Urinary bladder (tissue), 4 donors: ENCODE measurements at places on chromosomes 7 and 10. TPM values are rescaled to one million over a fixed set of nuclear protein-coding genes. Genes with fewer than 3 reads are reported as not detected.

- no peak for DNase-seq
Observed at GRCh38 chr10:31599626-31600504, 280.8 kb downstream of the ZEB1 start.

DNA sequence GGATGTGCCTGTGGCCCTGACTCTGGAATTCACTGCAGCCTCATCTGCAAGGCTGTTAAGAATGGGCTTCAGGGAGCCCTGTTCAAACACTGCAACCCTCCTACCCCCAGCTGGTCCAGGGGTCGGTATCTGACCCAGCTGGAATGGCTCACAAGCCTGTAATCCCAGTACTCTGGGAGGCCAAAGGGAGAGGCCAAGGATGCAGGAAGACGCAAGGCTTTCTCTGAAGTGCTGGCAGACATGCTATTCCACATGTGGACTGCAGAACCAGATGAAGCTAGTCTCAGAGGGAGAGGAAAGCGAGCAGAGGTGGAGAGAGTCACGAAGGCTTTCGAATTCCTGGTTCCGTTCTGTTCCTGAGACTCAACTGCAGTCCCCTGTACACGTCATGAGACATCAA lies 45.0 kb downstream of the ESYT2 start:
- no peak for DNase-seq

DNA sequence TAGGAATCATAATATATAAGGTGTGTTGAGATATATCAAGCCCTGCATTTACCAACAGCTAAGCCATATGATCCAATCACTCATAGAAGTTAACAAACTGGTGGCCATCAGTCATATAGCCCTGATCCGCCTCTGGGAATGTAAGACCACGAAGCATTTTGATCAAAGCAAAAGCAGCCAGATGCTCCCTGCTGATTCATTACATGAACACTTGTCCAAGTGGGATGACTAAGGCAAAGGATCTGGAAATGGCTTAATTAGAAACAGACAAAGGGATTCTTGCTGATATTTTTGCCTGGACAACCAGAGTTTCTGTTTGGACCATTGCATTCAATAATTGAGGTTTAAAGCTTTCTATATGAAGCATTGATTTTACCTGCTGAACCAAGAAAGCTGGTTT lies 535.5 kb downstream of the GPAM start:
- DNase-seq, result no peak

- DNase-seq, result no peak
Observed at GRCh38 chr7:55088107-55088506, 69.3 kb downstream of the EGFR start.

GRCh38 chr10:76089556-76090180 lies 658.2 kb downstream of the LRMDA start:
- DNase-seq, result no peak

DNA sequence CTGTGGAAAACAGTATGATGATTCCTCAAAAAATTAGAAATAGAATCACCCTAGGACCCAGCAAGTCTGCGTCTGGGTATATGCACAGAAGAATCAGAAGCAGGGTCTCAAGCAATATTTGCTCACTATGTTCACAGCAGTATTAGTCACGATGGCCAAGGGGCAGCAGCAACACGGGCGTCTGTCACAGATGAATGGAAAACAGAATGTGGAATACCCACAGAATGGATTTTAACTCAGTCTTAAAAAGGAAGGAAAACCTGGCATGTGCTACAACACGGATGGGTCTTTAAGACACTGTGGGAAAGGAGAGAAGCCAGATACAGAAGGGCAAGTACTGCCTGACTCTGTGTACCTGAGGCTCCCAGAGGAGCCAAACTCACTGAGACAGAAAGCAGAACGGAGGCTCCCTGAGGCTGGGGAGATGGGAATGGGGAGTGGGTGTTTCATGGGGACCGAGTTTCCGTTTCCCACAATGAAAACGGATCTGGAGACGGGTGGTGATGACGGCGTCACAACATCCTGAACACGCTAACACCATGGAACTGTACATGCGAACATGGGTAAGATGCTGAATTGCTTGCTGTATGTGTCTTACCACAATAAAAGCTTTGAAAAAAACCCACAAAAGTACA lies 36.7 kb upstream of the INPP5A start:
- DNase-seq, result no peak

GRCh38 chr7:128122576-128123290 lies 91.5 kb upstream of the LRRC4 start:
- no peak for DNase-seq

GRCh38 chr10:30045961-30046360 lies 13.4 kb downstream of the JCAD start:
- DNase-seq, result no peak

DNA sequence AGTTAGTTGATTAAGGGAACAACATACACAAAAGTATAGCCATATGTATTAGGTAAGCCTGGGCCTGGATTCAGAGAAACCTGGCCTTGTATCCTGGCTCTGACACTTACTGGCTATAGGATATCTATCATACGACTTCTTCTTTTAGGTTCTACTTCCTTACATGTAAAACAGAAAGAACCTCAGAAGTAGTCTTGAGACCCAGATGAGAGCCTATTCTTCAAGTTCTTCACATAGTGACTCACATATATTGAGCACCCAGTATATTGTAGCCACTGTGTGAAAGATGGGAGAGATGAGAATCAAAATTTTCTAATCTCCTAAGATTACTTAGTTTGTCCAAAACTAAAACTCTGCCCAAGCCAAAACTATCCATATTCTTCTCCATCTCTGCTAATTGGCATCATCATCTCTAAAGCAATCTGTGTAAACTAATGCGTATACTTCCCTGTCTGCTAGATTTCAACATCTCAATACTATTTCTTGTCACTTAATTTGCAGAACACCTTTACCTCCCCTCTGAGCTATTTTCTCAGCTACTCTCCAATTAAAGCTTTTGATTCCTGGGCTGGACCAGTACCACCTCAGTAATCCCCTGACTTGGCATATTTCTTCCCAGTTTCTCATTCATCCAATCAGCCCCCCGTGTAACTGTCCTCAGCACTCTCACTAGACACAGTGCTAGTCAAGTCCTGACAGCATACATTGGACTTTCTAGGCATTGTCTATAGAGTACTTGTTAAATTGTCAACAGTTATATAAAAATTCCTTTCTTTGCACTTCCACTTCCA lies 53.5 kb upstream of the MET start:
- DNase-seq, result no peak

DNA sequence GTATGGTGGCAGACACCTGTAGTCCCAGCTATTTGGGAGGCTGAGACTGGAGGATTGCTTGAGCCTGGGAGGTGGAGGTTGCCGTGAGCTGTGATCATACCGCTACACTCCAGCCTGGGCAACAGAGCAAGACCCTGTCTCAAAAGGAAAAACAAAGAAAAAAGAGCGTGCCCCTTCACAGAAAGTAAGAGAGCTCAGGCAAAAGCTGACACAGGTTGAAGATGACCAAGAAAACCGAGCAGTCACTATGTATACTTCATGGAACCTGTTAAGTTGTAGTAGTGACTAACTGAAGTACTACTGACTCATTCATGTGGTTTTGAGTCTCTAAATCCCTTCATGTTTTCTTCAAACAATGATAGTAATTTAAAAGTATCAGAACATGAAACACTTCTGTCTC lies 1.2 kb upstream of the PRRT4 start:
- DNase-seq, result no peak

DNA sequence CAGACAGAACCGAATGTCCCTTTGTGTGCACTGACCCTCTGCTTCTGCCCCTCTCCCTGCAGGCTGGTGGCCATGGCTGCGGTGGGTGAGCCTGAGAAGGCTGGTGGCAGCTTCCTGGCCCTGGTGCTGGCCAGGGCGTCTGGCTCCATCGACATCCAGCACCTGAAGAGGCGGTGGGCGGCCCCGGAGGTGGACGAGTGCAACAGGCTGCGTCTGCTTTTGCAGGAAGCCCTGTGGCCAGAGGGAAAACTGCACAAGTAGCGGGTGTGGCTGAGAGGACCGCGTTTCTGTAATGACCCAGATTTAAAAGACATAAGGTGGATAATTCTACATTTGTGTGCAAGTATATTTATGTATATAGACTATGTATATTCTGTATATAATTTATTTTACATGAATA lies 89.2 kb downstream of the DYNC2I1 start:
- DNase-seq, result no peak

DNA sequence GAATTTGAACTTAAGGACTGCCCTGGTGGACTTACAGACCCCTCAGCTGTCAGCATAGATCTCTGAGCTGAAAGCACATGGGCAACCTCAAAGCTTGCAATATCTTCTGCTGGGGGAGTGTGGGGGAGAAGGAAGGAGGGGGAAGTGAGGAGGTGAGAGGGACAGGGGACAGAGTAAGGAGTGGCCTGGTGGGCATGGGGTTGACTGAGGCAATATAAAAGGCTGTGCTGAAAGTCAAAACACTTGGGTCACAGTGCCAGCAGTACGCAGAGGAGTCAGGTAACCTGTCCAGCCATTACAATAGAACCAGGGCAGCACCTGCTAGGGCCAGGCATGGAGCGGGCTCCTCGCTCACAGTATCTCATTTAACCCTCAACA lies 43.2 kb downstream of the PPP1R3C start:
- no peak for DNase-seq

DNA sequence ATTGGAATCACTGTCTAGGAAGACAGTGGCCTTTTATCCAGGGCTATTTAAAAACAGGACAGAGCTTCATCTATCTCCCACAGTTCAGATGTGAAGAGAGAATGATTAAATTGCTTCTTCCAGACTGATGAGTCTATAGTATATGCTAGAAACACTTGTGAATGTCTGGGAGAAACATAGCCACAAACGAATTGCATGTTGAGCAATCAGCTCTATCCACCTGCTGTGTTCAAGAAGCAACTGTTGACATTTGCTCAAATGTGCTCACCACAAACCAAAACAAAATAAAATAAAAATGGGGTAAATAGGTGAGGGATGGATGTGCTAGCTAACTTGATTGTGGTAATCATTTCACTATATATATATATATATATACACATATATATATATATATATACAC lies 195.1 kb downstream of the HECW1 start:
- DNase-seq, result no peak

DNA sequence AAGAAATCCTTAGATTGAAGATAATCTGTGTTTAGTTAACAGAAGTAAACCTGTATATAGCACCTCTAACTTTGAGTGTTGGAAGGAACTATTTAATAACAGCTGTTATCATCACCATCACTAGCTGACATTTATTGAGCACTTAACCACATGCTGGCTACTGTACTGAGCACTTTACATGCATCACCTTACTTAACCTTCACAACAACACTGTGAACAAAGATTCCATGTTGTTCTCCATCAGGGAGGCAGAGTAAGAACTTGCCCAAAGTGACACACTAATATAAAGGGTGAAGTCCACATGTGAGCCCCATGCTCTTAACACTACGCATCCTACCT lies 182.2 kb downstream of the ST7 start:
- DNase-seq, result no peak

DNA sequence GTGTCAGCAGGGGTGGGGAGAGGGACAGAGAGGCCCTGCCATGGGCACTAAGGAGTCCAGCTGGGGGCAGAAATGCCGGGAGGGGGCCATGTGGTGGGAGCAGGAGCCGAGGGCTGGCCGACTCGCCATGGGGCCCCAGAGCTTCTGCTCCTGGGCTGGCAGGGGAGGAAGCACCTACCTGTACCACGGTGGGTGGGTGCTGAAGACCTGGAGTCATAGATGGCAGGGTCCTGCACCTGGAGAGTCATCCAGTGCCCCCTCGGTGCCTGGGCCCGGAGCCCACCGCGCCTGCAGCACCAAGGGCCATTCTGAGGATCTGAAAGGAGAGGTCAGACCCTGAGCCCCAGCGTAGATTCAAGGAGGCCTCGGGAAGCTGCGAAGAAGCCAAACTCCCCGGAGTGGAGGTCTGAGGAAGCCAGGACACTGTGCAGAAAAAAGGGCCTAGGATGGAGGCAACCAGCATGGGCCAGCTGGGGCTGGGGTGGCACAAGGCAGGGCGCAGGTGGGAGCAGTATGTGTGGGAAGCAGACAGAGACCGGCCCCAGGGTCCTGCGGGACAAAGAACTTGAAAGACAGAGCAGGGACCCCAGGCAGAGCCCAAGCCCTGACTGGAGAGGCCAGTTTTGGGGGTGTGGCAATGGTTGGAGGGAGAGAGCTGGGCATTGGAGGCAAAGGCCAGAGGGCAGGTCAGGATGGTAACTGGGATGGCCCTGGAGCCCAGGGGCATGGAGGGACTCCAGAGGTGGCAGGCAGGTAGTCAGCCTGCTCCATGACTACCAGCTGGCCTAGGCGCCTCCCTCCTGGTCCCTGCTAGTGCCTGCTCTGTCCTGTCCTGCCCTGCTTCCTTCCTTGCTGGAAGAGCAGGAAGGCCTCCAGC lies 26.7 kb upstream of the SMARCD3 start:
- no peak for DNase-seq

DNA sequence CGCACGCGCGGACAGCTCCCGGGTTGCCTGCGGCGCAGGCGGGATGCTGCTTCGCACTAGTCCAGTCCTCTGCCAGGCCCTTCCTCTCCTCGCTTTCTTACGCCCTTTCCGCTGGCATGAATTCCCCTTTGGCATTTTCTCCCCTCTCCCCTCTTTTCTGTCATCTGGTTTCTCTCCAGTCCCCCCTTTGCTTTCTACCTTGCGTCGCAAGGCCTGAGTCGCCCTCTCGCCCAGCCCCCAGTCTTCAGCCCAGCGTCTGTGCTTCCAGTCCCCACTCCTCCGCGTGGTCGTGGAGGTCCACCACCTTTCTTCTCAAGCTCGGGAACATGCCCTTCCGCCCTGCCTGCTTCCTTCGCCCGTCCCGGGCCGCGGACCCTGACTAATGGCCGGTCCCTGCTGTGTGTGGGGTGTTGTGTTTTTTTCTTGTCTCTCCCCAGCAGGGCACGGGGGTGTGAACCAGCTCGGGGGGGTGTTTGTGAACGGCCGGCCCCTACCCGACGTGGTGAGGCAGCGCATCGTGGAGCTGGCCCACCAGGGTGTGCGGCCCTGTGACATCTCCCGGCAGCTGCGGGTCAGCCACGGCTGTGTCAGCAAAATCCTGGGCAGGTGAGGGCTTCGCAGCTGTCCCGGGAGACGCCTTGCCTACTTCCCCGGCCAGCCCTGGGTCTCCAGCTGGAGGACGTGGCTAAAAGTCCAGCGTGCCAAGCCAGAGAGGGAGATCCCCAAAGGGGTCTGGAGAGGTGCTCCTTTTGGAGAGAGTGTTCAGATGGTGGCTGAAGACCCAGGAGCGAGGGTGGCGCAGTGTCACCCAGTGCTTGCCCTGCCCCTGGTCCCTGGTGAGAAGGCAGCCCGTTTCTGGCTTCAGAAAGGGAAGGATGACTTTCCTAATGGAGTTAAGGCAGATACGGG lies 4.2 kb downstream of the PAX2 start:
- no peak for DNase-seq

The MUC3A gene
- total RNA-seq, result not detected

The NEURL1 gene
- 5.2 TPM for total RNA-seq

The TEX36 gene
- total RNA-seq, result not detected

The CFAP43 gene
- 1.4 TPM for total RNA-seq
